Esophagus squamous epithelium (tissue), 5 donors: ENCODE measurements at places on chromosomes 3 and 15.

DNA sequence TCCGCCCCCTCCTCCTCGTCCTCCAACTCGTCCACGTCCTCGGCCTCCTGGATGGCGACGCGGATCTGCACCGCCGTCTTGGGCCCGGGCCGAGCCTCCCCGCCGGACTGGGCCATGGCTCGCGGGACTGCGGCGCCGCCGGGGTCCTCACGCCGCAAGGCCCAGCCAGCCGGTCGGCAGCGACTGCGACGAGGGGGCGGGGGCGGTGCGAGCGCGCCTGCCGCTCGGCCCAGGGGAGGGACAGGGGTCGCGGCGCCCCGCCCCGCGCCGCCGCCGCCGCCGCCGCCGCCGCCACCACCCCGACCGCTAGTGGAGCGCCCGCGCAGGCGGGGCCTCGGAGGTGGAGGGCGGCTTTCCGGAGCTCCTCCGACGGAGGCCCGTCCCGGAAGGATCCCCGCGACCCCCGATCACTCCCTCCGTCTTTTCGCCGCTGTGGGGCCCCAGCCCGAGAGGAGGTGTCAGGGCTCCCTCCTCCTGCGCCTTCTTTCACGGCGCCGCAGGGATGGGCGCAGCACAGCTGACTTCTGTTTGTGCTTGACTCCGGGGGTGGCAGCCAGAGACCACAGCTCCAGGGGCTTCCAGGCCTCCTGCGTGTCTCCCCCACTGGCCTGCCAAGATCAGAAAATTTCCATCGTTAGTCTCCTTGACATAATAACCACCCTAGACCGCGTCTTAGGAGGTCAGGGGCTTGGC is at the start of gene LARP6:
LARP6 (minus strand) TSS at position 185 of the 693 bp plus-strand sequence; CDS start at position 116, 69 bp downstream.
- no peak for DNase-seq

- DNase-seq = no peak
Observed at GRCh38 chr3:5053021-5053831, 68.9 kb upstream of the ARL8B start.

- DNase-seq = no peak
Observed at GRCh38 chr3:112980080-112980479, 5.2 kb upstream of the CD200R1 start.

DNA sequence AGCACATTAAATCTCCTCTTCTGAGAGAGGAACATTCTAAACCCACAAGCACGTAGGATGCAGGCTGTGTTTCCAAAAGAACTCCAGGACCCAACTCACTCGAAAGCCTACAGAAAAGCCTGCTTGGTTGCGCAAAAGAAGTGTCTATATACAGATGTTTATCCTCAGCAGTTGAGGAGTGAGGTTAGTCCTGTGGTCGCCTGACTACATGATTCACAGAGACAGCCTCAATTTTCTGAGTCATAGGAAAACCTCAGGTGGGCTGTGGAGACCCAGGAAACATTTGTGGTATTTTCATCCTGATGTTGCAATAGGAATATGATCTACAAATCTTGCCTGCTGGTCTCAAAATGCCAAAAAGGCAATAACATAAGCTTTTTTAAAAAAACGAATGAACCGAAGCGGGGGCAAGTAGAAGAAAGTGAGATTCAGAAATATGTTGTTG is 183.8 kb upstream of the THRB start:
- no peak for DNase-seq

GRCh38 chr15:70141376-70142071 is 43.8 kb upstream of the TLE3 start:
- no peak for DNase-seq

DNA sequence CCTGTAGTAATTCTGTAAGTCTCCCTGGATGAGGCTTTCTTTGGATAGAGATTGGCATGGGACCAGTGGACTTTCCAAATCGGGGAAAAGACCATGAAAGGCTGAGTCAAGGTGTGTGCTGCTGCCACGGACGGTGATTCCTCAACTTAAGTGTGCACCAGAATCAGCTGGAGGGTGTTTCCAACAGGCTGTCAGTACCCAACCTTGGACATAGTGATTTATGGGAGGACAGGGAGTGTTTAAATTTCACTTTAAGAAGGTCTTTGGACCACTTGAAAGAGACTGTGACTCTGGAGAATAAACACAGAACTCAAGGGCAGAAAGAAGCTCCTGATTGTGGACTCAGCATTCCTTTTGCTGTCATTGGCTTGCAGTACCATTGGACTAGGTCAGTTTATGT is 20.4 kb upstream of the CHST2 start:
- DNase-seq = no peak

DNA sequence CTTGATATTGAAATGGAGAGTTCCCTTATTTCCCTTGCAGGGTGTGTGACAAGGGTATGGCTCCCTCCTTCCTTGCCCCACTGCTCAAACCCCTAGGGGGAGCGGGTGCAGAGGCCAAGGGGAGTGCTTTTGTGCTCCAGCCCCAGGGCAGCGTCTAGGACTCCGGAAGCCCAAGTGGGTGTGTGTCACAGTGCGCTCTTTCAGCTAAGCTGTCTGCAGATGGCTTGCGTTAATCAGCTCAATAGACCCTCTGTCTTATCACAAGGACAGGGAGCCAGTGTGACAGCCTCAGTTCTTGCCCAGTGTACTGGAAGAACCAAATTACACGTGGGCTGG is 523.6 kb upstream of the LMCD1 start:
- no peak for DNase-seq

- DNase-seq = no peak
Observed at GRCh38 chr15:91077029-91077428, 23.0 kb upstream of the SV2B start.

- DNase-seq = no peak
Observed at GRCh38 chr3:48599077-48599501, 4.0 kb upstream of the COL7A1 start.

DNA sequence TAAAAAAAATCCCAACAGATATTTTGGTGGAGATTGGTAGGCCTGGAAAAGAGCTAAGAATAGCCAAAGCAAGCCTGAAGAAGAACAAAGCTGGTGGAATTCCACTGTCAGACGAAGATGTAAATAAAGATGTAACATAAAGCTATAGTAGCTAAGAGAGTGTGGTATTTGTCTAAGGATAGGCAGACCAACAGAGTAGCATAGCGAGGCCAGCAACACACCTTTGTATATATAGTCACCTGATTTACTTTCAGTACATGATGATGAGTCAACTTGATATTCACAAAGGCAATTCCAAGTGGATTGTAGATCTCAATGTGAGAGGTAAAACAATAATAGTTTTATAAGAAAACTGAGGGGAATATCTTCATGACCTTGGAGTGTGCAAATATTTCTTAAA is 53.6 kb upstream of the SYN2 start:
- DNase-seq = no peak

DNA sequence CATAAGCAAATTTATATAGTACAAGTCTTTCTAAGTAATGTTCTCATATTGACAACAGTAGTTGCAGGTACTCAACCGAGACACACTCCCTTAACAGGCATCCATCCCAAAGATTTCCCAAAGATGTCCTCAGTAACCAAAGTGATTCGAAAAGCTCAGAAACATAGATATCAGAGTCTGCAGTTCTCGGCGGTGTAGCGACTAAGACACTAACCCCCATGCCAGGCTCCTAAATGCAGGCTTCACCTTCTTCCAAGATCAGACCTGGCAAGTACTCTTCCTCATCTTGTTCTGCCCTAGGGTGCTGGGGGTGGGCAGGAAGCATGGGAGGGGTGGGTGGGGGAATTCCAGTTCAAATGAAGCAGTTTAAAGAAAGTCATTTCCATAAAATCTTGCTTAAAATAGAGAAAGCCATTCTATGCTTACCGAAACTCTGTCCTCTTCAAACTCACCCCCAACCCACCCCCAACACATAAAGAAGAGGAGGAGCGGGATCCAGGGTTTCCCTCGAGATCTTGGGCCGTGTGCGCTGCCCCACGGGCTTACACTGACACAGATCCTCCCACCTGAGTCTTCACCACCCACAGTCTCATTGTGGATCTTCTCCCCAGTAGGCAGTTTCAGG is 59.0 kb upstream of the BCL6 start:
- DNase-seq = no peak

GRCh38 chr15:66673410-66674322 is 28.4 kb upstream of the SMAD6 start:
- no peak for DNase-seq

DNA sequence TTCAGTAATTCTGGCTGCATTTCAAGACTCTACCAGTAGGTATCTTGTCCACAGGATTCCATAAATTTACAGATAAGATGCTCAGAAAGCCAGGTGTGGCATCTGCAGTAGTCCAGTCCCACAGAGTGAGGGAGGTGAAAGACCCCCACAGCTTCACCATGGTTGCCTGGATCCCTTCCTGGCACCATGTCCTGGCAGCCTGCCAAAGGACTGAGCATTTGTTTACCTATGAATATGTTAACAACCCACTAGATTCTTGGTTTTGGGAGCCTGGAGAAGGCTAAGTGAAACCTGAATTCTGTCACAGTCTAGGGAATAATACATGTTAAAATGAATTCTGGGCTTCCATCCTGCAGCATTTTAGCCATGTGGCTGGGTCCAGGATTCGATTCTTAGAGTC is 14.9 kb downstream of the CHST2 start:
- no peak for DNase-seq

GRCh38 chr3:126969586-126969985 is 13.3 kb upstream of the PLXNA1 start:
- DNase-seq = no peak

DNA sequence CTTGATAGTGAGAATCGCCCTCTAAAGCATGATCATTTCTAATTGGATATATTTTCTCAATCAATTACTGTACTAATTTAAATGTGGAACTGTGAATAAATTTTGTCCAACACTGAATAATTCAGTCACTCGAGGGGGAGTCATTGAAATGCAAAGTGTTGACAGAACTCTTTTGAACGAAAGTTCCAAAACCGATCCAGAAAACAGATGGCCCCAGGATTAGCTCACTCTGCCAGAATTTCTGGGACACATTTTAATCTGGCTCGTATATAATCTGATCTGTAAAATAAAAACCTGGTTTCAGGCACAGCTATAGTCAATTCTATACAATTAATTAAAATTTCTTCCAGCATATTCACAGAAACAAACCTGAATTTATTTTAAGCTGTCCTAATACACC is 580.4 kb downstream of the ROBO1 start:
- no peak for DNase-seq
